Activated gamma-delta T cell treated with Interleukin-2 at 50 U/mL for 16 hours (primary cell): ENCODE measurements at places on chromosomes 5 and 9.

- DNase-seq, result no peak
Measured at GRCh38 chr5:311963-312362, 9.6 kb upstream of the AHRR start.

DNA sequence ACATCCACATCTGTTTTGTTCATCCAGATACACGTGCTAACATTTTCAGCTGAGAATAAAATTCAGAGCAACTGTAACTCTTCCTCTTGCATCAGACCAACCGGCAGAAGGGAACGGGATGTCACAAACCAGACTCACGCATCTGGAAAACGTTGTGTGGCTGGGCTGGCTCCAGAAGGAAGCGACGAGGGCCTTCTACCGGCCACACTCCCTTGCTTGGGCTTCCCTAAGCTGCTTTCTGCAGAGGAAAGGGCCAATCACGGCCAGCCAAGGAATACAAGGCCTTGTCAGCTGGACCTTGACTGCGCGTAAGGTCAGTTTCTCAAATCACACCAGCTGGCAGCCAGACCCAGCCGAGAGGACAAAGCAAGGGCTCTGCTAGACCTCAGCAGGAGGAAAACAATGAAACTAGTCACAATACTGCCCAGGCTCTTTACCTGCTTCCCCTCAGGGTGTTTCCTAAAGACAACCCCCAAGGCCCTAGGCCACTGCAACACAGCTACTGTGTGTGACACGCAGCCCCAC is 106.1 kb downstream of the THBS4 start:
- DNase-seq, result no peak

DNA sequence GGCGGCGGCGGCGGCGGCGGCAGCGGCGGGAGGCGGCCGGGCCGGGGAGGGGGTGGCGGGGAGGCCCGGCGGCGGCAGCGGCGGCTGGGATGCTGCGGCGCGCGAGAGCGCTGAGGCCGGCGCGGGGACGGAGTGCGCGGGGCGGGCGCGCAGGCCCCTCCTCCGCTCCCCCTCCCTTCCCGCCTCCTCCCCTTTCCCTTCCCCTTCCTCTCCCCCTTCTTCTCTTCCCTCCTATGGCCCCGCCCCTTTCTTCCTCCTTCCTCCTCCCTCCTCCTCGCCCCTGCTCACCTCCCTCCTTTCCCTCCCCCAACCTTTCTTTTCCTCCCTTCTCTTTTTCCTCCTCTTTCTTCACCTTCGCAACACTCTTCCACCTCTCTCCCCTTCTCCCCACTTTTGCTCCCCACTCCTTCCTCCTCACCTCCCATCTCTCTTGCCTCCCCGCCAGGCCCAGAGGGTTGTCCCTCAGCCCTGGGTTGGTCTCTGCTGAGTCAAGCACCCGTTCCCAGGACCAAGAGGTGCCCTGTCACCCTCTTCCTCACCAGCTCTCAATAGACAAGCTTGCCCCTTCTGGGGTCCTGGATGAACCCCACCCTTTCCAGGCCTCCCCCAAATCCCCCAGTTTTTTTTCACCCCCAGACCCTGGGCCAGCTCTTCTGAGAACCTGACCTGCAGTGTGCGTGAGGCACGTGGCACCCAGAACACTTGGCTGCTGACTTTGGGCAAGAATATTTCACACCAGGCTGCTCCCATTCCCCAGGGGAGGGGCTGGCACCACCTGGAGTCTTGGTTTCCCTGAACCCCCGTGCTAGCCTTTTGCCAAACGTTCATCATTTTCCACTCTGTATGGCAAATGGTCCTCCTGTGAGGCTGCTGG is at the start of gene SEMA4D:
Gene SEMA4D (minus strand): TSS at position 136 of the 874 bp plus-strand sequence. CDS start 92,657 bp downstream, outside the sequence.
- DNase-seq, result no peak

DNA sequence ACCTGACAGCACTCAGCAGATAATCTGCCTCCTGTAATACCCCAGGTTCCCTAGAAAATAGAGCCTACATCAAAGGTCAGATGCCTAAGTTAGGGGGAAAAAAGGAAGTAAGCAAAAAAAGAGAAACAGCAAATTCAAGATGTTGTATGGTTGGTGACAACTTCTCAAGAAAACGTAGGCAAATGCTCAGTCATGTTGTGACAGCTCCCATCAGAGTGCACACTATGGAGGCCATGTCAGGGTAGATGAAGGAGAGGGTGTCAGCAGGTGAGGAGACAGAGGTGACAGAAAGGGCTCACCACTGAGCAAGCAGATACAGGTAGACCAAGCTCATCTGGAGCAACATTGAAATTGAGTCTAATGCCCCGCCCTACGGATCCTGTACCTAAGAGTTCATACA is 356.8 kb upstream of the BRINP1 start:
- no peak for DNase-seq

DNA sequence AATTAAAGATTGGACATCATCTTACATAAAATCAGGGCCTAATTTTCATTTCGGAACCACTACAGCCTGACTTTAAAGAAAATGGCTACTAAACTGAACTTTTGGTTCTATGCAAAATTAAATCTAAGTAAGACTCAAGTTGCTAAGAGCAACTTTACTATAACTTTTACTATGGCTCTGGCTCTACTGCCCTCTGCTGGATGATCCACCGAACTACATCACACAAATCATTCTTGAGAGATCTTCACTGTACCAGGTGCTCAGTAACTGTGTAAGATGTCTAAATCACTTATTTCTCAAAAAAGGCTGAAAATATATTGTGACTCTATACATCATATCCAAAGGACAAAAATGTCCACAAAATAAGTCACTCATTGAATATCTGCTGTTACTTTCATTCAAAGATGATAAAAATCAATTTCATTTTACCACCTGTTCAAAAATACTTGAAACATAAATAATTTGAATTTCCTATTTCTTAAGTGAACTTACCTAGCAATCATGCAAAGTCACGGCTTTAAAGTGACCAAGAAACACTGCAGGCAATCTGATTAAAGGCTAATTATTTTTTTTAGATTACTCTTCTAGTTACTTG is 13.5 kb downstream of the MOCS2 start:
- peak; percentile 69 for DNase-seq

DNA sequence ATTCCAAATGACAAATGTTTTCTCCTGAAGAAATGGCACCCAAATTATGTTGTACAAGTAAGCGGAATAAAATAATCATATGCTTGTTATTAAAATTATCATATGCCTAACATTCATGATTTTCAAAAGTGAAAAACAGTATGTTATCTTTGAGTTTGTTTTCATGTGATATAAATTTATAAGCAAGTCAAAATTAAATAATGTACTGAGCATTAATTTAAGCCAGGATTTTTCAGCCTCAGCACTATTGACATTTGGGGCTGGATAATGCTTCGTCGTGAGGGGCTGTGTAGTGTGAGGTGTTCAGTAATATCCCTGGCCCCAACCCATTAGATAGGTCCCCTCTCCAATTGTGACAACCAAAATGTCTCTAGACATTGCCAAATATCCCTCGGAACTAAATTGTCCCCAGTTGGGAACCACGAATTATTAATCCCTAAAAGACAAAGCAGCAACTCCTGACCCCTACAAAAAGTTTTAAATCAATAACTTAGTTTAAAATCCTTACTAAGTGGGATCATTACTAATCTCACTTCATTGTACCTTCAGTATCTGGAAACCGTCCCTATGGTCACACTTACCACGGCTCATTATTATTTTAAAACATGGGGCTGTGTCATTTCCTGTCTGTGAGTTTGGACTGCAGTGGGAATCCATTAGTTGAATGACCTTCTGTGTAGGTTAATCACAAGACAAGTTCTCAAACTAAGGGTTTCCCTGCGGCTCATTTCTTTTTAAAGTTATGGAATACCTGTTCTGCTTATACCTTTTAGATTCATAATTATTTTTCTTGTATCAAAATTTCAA is 1.3 kb upstream of the NNT start:
- DNase-seq, result no peak

DNA sequence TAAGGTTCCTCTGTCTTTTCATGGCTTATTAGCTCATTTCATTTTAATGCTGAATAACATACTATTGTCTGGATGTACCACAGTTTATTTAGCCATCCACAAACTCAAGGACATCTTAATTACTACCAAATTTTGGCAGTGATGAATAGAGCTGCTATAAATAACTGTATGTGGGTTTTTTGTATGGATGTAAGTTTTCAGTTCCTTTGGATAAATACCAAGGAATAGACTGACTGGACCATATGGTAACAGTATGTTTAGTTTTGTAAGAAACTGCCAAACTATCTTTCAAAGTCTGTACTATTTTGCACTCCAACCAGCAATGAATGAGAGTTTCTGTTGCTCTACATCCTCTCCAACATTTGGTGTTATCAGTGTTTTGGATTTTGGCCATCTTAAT is 38.7 kb downstream of the SCAMP1 start:
- no peak for DNase-seq

- no peak for DNase-seq
Measured at GRCh38 chr9:134783699-134784039, 96.9 kb upstream of the FCN2 start.
